NCI-H446 treated with DMSO at 0.1 percent for 48 hours (cell line): ENCODE measurements at places on chromosomes 3 and 15.
A peak's percentile ranks its signal among the peaks of the same experiment; 100 is the strongest.

DNA sequence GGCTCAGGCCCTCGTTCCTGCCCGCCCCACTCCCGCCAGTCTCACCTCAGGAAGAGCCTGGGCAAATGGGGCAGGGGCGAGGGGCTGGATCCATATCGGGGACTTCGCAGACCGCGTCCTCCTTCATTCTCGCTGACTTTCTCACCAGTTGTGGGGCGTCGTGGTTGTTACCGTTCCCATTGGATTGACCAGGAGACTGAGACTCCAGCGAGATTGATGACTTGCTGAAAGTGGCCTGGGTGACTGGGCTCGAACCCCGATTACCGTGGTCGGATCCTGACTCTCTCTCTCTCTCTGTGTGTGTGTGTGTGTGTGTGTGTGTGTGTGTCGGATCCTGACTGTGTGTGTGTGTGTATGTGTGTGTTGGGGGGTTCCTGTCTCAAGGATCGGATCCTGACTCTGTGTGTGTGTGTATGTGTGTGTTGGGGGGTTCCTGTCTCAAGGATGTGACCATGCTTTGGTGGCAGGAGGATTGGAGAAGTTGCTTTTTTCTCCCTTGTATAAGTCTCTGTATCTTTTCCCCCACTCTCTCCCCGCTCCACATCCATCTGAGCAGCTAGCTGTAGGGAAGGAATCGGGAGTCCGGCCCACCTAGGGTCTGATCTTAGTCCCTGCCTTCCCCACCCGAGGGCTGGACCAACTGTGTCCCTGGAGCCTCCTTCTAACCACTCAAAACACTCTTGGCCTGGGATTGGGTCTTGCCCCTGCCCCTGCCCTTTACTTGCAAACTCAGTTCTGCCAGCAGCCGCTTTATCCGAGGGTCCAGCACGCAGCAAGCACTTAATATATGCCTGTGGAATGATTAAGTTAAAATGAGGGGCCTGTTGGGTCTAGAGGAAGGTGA lies 603 bp downstream of the PLEKHO2 start:
- DNase-seq: no peak

DNA sequence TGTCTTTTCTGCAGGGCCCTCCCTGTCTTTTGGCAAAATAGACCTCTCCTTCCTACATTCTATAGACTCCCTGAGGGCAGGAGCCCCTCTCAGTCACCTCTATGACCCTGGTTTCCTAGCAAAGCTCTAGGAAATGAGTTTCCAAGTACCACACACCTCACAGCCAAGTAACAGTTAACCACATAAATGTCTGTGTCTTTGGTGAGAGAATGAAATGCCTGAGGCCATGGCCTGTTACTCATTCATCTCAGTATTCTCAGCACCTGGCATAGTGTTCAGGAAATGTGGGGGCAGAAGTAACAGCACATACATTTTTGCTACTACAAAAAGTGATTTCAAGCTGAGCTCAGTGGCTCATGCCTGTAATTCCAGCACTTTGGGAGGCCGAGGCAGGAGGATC lies 21.0 kb downstream of the RFT1 start:
- DNase-seq: no peak

DNA sequence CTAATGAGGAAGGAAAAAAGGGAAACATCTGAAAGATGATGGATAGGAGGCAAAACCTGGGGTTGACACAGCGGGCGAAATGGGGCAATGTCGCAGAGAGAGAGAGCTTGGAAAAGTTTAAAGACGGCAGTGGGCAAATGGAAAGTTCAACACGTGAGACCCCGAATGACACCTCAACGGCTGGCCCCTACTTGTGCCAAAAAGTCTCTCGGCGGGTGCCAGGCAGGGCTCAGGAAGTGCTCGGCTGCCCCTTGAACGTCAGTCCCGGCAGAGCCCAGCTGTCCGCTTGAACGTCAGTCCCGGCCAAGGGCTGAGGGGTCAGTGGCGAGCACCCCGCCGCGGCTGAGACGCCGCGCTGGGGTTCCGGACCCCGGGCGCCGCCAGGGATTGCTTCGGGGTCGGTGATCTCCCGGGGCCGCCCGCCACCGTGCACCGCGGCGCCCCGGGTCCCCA lies 658 bp downstream of the EOGT start:
- DNase-seq: no peak

- DNase-seq: peak; percentile 50
Measured at GRCh38 chr3:127170814-127171213, 22.1 kb upstream of the PRR23E start.

DNA sequence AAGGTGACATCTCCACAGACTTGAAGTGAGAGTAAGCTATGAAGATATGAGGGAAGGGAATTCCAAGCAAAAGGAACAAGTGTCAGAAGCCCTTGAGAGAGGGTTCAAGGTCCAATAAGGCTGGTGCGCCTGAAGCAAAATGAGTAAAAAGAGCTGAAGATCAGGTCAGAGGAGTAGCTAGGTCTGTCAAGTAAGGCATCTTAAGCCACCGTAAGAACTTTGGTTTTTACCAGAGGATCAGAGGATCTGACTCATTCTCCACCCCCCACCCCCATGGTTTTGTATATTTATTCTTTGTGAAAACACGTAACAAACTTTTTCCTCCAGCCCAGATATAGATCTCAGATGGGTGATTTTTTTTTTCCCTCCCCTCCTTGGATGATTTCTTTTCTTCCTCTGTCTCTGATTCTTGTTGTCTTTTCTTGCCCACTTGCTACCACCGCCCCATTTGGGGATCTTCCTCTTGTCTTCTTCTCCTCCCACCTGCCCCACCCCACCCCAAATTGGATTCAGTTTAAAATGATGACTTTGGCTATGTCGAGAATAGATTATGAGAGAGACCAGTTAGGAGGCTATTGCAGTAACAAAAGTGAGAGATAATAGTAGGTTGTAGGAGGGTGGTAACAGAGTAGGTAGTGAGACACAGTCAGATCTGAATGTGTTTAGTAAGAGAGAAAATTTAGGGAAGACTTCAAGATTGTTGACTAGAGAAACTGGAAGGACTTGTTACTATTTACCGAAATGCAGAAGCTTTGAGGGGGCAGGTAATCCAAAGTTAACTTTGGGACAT lies 6.1 kb downstream of the TRMT10C start:
- no peak for DNase-seq

DNA sequence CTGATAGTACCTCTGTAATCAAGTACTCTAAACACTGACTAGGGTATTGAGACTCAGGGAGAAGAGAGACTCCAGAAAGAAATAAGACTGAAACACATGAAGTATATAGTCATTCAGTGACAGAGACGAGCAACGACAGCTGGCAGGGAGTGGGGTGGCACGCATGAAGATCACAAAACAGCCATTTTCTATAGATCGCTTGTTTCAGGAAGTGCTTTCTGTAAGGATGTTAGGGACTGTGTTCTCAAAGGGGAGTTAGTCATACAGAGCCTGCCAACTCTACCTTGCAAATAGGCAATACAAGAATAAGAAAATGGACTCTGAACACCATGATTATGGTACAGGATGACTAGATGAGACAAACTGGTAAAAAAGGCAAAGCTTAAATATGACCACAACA lies 139.5 kb downstream of the TBL1XR1 start:
- peak; percentile 39 for DNase-seq

DNA sequence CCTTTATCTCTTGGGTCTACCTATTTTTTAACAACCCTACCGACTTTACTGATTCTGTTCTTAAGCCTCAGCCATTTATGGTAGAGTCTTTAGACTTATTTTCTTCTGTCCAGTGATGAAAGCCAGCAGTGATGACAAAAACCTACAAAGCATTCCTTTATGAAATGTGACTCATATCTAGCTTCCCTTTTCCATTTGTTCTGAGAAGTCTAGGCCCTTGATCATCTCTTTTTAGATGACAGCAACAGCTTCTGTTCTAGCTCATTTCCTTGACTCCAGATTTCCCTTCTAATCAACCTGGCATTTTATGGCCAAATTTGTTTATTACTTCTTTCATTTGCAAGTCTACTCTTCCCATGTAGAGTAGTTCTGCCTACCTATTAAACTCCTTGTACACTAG lies 36.1 kb downstream of the CFAP44 start:
- DNase-seq: no peak

DNA sequence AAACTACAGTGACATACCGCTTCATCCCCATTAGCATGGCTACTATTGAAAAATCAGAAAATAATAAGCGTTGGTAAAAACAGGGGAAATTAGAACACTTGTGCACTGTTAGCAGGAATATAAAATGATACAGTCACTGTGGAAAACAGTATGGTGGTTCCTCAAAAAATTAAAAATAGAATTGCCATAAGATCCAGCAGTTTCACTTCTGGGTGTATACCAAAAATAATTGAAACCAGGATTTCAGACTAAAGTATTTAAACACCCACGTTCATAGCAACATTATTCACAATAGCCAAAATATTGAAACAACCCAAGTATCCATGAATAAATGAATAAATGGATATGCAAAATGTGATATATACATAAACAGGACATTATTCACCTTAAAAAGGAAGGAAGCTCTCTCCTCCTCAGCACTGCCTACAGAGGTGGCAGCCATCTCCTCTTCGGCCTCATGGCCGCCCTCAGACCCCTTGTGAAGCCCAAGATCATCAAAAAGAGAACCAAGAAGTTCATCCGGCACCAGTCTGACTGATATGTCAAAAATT lies 34.1 kb downstream of the NGLY1 start:
- DNase-seq: no peak

GRCh38 chr3:44927371-44927770 lies 48.6 kb downstream of the ZDHHC3 start:
- no peak for DNase-seq

- no peak for DNase-seq
Measured at GRCh38 chr3:38154625-38155255, 10.6 kb upstream of the OXSR1 start.

GRCh38 chr15:67103432-67103831 lies 38.0 kb downstream of the SMAD3 start:
- no peak for DNase-seq

- DNase-seq: no peak
Measured at GRCh38 chr15:95138604-95139270, 907.4 kb downstream of the MCTP2 start.

- no peak for DNase-seq
Measured at GRCh38 chr3:104901396-104901795, 465.3 kb upstream of the ALCAM start.

GRCh38 chr3:49489247-49489646 lies 19.2 kb downstream of the DAG1 start:
- DNase-seq: no peak

GRCh38 chr3:117310536-117310935 lies 601.0 kb downstream of the TUSC7 start:
- no peak for DNase-seq

- DNase-seq: no peak
Measured at GRCh38 chr3:98702166-98702565, 61.0 kb upstream of the ST3GAL6 start.

GRCh38 chr3:172699031-172699430 lies 11.8 kb downstream of the NCEH1 start:
- no peak for DNase-seq

DNA sequence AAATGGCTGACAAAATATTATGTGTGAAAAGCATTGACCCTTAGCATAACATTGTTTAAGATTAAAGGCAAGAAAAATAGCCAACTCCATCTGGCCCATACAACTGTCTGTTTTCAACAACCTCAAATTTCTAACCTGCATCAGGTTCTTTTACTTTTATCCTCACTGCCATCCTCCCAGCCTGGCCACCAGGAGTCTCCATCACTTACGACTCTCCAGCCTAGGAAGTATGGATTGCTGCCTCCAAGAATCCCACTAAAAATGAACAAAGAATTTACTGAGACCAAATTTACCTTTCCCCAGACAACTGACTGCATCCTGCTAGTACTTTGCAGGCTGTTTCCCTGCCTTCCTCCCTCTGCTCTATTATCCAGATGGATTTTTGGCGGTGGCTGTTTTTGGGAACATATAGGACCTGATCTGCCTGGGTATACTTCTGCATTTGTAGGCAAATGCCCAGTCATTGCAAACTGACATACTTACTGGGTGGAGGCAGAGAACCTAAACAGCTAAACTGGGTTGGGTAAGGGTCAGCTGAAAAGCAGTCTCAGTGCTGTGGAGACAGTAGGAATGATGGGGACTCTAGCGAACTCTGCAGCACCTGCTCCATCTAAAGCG lies 144.2 kb downstream of the GHSR start:
- no peak for DNase-seq

GRCh38 chr3:196739671-196740480 lies at the start of gene PAK2:
TSS of gene PAK2 (plus strand) at chr3:196739857. CDS start at chr3:196782647, 42,790 bp downstream.
- DNase-seq: peak; percentile 83

- no peak for DNase-seq
Measured at GRCh38 chr3:32457971-32458471, 44.6 kb downstream of the CMTM6 start.

- no peak for DNase-seq
Measured at GRCh38 chr15:63043335-63044076, 959 bp downstream of the TPM1 start.

DNA sequence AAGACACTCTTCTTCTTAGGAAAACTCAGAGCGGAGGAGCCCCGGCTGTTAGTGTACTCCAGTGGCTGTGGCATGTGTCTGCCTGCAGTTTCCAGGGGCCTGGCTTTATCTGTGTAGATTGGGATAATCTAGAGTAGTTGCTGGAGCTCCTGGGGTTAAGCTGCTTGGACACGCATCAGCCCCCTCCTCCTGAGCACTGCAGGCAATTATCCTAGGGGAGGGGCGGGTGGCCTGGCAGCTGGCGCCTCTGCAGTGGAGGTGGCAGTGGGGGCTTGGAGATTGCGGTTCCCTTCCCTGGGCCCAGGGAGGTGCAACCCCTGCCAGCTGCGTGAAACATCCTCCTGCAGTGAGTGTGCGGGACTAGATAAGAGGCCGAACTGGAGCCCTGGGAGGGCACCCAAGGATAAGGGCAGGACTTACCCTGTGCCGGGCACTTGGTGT lies 68.2 kb downstream of the EFCAB12 start:
- DNase-seq: no peak

- DNase-seq: no peak
Measured at GRCh38 chr3:18386274-18386890, 38.8 kb downstream of the SATB1 start.

- no peak for DNase-seq
Measured at GRCh38 chr3:122787872-122788271, 5.8 kb downstream of the HSPBAP1 start.

DNA sequence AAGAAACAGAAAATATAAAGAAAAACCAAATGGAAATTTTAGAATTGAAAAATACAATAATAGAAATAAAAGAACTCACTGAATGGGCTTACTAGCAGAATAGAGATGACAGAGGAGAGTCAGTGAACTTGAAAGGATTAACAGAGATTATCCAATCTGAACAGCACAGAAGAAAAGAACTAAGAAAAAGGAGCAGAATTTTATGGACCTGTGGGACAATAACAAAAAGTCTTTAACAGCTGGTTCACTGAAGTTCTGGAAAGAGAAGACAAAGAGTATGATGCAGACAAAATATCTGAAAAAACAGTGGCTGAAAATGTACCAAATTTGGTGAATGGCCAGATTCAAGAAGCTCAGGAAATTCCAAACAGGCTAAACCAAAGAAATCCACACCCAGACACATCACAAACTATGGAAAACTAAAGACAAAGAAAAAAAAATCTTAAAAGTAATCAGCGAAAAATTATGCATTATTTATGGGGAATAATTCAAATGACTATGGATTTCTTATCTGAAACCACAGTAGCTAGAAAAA lies 9.7 kb upstream of the GNB5 start:
- DNase-seq: no peak

DNA sequence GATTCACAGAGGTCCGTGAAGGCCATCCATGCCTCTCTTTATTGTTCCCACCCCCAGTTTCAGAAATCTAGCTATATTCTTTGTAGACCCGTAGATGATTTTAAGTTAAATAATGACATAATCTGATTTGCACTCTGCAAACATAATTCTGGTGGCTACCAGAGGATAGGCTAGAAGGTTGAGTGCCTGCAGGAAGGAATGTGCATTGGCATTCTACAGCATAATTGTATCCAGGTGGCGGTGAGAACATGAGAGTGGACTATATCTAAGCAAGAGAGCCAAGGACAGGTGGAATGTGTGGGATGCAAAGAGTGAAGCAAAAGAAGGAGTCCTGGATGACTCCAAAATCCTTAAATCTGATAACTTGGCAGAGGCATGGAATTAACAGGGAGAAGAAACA lies 298.5 kb upstream of the MME start:
- DNase-seq: no peak
